Right renal cortex interstitium (tissue), 3 donors: ENCODE measurements at places on chromosomes 7 and 10.
A peak's percentile ranks its signal among the peaks of the same experiment; 100 is the strongest.

- peak; percentile 74 for DNase-seq
Measured at GRCh38 chr10:113099431-113100183, 149.6 kb downstream of the TCF7L2 start.

DNA sequence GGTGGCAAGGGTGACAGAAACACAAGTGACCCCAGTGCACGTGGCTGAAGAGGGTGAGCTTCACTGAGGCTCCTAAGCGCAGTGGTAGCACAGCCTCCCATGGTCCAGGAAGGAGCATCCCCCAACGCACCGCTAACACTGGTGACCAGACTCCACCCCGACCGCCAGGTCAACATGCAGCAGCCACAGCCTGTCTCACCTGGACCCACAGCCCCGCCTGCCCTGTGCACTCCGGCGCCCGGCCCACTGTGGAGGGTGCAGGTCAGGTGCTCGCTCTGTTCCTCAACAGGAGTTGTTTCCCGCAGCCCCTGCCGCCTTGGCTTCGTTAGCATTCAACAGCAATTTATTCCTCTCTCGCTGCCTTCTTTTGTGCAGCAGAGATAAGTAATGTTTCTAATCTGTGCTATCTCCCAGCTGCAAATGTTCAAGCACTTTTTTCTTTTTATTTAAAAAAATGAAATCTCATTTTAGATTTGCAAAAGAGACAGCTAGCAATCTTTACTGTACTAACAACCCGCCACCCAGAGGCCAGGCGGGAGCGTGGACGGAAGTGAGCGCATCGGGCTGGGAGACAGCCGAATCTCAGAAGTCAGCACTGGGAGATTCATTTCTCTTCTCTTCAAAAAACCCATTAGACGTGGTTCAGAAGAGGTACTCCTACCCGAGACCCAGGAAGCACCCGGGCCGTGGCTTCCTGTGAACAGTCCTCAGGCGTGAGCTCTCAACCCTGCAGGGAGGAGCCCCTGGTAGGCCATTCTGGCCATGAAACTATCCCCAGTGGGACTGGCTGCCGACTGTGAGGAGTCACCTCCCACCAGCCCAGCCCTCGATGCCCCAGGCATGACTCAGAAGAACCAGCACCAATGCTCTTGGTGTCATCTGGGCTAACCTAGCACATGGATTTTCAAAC, 133.4 kb downstream of the MAD1L1 start:
- DNase-seq = no peak

DNA sequence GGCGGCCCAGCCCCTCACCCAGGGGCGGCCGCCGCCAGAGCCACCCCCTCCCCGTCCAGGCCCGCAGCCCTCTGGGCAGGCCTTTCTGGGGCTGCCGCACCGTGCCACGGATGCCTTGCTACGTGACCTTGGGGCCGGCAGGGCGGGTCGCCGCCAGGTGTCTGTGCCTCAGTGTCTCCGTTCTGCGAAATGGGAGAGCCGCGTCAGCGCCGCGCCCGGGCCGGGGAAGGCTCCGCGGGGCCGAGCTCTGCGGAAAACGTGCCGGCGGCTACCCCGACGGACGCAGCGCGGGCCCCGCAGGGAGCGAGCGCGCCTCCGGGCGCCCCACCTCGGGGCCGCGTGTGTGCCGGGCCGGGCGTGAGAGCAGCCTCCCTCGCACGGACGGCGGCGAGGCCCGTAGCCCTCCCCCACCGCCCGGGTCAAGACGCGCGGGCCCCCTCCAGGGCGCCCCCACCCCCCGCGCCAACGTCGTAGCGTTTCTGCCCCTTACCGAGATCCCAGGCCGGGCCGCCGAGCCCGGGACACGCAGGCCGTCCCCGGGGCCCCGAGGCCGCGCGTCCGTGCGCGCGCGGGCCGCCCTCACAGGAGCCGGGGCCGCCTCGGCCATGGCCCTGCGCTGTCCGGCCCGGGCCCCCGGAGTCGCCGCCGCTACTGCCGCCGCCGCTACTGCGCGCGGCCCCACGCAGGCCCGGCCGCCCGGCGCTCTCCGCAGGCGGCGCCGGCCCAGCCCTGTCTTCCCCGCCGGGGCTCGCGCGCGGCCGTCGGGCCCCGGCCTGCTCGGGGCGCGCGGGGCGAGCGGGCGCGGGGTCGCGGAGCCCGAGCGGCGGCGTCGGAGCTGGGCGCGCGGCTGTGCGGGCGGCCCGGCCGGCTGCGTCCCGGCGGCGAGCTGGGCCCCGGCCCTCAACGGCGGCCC, 1.1 kb downstream of the ZNF777 start:
- DNase-seq = no peak

GRCh38 chr7:114083166-114084001, 164.6 kb upstream of the PPP1R3A start:
- DNase-seq = peak; percentile 29

GRCh38 chr10:21021231-21021630, 124.1 kb upstream of the NEBL start:
- DNase-seq = no peak

- no peak for DNase-seq
Measured at GRCh38 chr7:50678586-50678985, 104.1 kb downstream of the GRB10 start.

DNA sequence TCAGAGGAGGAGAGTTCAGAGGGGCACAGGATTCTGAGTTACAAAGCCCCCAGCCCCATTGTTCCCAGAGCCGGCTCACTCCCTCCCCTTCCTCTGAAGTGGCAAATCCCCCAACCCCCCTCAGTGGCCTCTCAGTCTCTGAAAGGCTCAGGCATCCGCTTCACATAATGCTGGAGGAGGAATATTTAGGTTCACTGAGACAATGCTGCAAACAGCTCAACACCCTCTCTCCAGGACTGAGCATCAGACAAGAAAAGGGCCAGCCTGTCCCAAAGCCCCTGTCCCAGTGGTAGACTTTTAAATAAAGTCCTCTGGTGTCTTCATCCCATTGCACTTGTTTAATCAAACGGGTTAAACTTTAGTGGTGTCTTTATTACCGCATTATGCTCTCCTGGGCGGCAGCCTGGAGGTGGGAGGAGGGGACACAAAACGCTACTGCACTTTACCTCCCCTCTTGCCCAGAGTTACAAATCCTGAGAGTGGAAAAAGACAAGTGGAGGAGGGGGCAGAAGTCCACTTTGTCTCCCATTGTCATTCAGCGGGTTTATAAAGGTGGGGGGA, 257.9 kb downstream of the FGFR2 start:
- no peak for DNase-seq

DNA sequence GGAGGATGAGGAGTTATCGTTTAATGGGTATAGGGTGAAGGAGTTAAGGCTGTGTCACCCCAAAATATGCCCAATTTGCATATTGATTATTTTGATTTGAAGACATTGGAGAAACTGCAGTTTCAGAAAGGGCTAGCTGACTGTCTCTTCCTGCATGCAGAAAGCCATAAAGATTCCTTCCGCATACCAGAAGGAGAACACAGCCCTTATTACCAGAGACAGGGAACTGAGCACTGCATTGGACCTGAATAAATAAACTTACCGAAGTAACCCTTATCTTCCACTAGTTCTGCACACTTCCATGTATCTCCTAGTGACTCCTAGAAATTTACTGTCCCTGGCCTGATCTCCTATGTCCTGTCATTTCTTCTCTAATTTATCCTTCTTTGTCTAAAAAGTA, 821.9 kb upstream of the AUTS2 start:
- no peak for DNase-seq
